ENCODE measurements at places on chromosomes 2 and 18.

GRCh38 chr18:33355263-33355662, 85.3 kb downstream of the CCDC178 start:
- no peak for DNase-seq

- no peak for DNase-seq
These were observed 603.8 kb upstream of the LINC00305 start for GRCh38 chr18:64752707-64753106.

DNA sequence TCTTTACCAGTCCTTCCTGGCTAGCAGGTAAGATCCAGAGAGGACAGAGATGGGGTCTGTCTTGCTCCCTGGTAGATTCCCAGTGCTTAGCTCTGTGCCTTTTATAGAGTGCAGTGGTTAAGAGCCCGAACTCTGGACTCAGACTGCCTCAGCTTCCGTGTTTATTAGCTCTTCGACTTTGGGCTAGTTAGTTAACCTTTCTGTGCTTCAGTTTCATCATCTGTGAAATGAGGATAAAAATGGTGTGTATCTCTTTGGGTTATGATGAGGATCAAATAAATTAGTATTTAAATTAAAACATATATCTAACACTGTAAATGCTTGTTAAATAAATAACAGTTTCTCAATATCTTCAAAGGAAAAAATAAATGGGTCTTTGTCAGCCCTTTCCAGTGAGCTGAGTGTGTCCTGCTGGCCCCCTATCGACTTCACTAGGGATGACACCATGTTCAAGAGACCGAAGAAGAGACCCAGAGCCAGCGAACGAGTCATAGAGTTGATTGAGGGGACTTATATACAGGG, 38.2 kb downstream of the CERS6 start:
- DNase-seq, result no peak

GRCh38 chr2:28547906-28548600, 52.2 kb downstream of the PLB1 start:
- no peak for DNase-seq

GRCh38 chr2:51068237-51068636, 36.3 kb upstream of the NRXN1 start:
- no peak for DNase-seq

- DNase-seq, result no peak
These were observed 163.3 kb downstream of the QPCT start for GRCh38 chr2:37507703-37508102.

GRCh38 chr2:938181-939005, 12.3 kb upstream of the SNTG2 start:
- no peak for DNase-seq

- peak; percentile 28 for DNase-seq
These were observed 103.1 kb downstream of the MCFD2 start for GRCh38 chr2:46812361-46813019.

GRCh38 chr2:223947711-223948205, 2.6 kb upstream of the WDFY1 start:
- DNase-seq, result no peak

DNA sequence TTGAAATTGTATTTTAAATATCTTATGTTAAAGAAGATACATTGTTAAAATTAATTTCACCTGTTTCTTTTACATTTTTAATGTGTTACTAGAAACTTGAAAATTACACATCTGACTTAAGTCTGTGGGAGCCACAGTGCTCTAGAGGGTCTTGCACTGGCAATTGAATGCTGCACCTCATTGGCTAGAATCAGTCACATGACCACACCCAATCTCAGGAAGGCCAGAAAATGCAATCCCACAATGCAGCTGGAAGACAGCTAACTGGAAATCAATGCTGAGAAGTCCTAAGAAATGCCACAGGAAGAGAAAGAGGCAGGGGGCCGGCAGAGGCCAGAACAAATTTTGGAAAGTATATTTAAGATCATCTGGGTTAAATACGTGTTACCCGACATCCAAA, 189.2 kb upstream of the POU3F3 start:
- no peak for DNase-seq

GRCh38 chr18:56509656-56510055, 128.7 kb downstream of the TXNL1 start:
- DNase-seq, result no peak

DNA sequence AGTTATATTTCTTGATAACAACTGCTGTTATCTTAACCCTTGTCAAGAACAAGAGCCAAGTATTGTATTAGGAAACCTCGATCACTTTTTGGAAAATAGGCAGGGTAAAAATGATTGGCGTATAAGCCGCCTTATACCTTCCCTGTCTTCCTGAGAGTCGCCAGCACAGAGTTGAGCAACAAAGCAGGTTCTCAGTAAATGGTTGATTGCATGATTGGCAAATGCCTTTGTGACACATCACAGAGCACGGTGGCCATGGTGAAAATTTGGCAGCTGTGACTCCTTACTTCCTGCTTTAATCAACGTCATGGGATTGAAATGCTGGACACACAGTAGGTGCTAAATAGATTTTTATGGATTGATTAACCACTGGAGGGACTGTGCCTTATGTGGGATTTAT, 3.9 kb upstream of the KLHL29 start:
- no peak for DNase-seq

DNA sequence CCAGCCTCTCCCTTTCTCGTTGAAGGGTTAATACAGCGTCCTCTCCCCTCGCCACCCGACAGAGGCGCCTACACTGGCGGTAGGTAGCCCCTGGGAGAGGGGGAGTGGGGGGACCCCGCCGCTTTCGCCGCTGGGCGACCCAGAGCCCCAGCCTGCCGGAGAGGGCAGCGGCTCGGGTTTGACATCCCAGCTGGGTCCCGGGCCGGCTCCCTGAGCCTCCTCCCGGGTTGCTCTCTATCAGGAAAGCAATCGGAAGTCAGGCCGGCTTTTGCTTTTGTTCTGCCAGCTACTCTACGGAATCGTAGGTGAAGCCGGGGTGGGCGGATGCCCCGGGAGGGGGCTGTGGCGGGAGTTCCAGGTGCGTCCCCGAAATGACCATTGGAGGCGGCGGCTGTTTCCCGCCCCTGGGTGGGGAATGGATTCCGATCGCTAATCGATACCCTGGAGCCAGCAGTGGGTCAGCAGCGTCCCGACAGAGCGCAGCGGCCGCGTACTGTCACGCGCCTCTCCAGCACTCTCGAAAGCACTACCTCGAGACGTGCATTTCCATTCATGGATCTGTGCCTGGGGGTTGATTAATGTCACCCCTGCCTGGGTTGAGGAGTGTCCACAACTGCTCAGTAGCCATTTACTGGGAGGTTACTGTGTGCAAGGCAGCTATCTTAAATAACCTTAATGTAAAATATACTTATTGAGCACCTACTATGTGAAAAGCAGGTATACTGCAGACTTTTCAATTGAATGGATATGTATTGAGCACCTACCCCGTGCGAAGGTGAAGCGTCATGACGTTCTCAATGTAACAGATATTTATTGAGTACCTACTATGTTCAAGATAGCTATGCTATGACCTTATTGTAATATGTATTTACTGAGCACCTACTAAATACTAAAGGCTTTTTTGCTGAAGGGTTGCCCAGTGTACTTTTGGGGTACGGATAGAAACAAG, 1.1 kb downstream of the MAPK4 start:
- DNase-seq, result no peak

GRCh38 chr2:186379052-186379451, 107.0 kb upstream of the ZC3H15 start:
- DNase-seq, result no peak

DNA sequence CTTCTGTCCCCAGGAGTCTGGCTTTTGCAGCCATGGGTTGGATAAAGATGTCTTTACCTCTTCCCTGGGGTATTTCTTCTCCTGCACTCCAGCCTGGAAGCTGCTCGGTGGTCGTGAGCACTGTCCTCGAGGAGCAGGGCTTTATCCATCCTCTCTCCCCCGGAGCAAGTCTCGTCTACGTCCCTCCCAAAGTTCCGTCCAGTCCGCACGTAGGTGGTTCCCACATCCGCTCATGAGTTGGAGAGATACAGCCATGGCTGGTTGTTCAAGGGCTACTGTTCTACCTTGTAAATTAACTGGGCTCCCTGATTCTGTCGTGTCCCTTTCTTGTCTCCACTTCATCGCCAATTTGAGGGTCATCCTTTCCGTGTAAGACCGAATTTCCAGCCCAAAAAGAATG, 47.1 kb downstream of the TRAPPC12 start:
- DNase-seq, result no peak

- no peak for DNase-seq
These were observed 280.0 kb upstream of the RAB12 start for GRCh38 chr18:8329186-8329771.

DNA sequence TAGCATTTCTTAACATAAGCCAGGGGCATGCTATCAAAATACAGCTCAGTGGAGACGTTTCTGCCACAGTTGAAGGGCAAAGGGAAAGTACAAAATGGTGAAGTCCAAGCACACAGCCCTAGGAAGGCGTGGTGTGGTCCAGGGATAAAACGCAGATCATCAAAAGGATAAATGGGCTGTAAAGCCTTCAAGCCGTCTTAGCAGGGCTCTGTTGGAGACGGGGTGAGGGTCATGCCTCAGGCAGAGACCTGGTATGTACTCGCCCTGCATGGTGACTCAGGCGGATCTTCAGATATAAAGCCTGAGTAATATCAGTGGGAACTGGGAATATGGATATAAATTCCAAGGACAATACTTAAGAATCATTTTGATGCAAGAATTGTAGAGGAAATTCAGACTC, 61.2 kb downstream of the NGEF start:
- peak; percentile 4 for DNase-seq

- DNase-seq, result peak; percentile 90
These were observed 133.4 kb downstream of the VAPA start for GRCh38 chr18:10047237-10047636.

DNA sequence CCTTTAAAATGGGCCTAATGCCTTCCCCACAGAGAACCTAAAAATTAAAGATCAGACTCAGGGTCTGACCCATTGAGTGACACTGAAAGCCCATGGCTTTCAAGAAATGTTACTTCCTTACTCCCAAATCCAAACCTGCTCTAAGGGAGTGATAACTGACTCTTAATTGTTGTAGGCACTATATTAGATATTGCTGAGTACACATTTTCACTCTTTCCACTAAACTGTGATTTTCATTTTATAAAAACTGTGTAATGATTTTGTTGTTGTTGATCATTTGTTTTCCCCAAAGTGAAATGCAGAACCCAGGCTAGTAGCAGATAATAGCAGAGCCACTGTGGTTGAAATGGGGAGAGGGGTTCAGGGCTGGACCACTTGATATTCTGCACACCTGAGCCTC, 87.1 kb downstream of the LRRTM1 start:
- no peak for DNase-seq

- DNase-seq, result no peak
These were observed 28.1 kb downstream of the ARHGAP25 start for GRCh38 chr2:68762665-68763064.

DNA sequence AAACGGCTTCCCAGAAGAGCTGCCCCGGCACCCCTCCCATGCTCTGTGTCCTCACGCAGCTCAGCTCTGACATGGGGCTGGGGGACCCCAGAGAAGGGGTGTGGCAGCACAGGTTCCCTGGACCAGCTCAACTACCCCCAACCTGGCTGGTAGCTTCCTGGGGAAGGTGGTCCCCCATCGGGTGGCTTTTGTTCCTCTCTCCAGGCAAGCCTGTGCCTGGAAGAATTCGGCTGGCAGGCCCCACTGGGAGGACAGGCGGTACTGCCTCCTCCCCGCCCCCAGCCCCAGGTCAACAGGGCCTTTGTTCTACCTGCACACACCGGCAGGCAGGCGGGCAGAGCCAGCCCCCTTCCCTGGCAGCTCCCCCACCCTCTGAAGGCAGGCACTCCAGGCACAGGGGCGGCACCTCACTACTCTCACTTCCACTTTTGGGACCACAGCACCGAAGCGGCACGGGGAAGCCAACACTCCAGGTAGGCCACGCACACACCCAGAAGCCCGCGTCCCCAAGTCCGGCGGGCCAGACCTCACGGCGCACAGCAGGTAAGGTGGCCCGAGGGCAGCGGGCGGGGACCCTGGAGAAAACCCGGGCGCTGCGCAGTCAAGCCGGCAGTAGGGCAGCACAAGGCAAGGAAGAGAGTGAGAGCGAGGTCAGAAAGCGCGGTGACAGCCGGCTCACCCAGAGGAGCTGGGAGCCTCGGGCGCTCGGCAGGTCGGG, 1.3 kb downstream of the HS6ST1 start:
- no peak for DNase-seq

- DNase-seq, result no peak
These were observed 66.6 kb downstream of the UGGT1 start for GRCh38 chr2:128157644-128158043.

- no peak for DNase-seq
These were observed 25.5 kb upstream of the ITGA4 start for GRCh38 chr2:181431674-181432073.

- DNase-seq, result no peak
These were observed 24.3 kb downstream of the DSC2 start for GRCh38 chr18:31077878-31078277.

Measured in foreskin melanocyte (primary cell).